Colonic mucosa (tissue), 4 donors: ENCODE measurements at places on chromosomes 1 and 21.

DNA sequence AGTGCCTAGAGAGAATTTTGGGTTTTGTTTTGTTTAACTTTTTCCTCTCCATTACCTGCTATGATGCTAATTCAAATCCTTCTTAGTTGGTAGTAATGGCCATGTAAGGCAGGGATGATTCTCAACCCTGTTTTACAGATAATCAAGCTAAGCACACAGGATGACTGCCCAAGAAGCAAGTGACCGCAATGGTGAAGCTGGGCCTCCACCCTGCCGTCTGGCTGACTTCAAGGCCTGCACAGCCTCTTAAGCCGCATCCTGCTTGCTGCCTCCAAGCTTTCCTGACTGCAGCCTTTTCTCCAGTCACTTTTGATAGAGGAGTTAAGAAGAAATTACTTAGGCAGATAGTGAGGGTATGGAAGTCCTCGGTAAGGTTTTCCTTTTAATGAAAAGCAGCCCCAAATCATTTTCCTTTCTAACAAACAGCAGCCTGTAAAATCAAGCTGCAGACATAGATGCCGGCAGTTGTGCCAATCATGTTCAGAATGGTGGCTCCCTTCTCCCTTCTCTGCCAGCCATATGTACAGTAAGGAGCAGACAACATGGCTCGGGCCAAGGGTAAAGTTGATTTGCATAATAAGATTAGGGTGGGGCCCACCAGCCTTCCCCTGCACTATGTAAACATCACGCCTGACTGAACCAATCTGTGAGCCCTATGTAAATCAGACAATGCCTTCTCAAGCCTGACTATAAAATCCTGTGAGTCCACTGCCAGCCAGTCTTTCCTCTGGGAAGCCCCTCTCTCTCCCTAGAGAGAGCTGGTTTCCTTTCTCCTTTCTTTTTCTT, 8.8 kb upstream of the CTBS start:
- DNase-seq, result no peak

- DNase-seq, result no peak
These were observed 16.6 kb downstream of the SMIM12 start for GRCh38 chr1:34842952-34843371.

GRCh38 chr1:43348809-43349593, 9.8 kb upstream of the CDC20 start:
- peak; percentile 92 for DNase-seq

DNA sequence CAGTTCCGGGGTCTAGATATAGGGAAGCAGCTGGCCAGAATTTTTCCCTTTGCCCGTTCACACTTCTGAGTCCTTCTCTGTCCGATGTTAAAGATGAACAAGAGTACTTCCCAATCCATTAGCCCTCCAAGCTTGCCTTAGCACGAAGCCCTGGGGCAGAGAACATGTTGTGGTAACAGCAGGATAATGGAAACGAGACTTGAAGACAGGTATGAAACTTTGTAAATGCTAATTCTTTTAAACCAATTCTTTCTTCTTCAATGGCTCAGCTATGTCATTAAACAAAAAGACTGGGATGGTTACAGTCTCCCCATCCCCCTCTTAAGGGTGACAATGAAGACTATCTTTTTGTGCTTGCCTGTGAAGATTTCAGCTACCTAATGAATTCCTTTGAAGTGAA, 218.5 kb downstream of the PLA2G4A start:
- DNase-seq, result no peak

GRCh38 chr1:33010932-33011731, 25.6 kb downstream of the AK2 start:
- DNase-seq, result peak; percentile 50

DNA sequence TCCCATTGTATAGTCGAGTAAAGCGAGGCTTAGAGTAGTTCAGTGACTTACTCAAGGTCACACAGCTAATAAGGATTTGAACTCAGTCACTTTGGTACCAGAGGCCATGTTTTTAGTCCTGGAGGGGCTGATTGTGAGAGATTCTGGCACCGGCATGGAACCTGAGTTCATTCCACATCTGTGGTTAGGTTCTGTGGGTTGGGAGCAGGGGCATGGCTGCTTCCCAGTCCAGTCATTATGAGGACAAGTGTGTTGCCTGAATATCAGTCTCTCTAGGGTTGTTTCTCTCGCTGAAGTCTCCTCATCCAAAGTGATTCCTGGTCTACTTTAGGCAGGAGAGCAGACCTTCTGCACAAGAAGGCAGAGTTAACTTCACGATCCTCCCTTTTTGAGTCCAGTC, 90.6 kb downstream of the C1orf94 start:
- no peak for DNase-seq

GRCh38 chr1:29234471-29234870, 1.9 kb upstream of the PTPRU start:
- DNase-seq, result no peak

- no peak for DNase-seq
These were observed 277.3 kb upstream of the FMN2 start for GRCh38 chr1:239814306-239814881.

DNA sequence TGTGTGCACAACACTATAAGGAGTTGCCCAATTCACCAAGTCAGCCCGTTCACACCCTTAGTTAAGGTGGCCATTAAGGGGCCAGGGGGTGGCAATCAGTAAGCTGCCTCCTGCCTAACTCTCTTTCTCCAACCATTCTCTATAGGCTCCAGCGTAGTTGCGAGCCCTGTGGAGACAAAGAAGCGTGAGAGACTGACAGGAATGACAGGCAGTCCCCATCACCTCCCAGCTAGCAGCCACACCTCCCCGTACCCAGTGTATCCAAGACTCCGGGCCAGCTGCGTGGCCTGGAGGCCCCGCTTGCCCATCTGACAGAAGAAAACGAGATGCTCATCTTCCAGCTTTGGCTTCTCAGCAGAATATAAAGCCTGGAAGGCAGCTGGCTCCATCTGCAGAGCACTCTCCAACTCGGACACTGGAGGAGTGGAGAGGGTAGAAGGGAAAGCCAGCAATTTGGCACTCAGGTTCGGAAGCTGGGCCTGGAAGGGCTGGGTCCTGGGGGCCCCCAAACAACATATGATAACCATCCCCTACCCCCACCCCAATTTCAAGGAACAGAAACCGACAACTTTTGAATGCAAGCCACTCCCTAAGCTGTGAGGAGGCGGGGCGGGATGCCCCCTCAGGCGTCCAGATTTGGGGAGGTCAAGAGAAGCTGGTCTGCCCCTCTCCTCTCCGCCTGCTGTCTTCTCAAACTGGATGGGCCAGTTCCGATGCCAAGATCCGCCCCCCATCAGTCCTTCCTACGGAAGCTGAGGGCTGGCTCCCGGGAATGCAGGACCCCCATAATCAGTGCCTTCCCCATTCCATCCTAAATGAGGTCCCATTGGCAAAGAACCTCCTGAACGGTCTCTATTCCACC, 872 bp downstream of the TSTD1 start:
- peak; percentile 66 for DNase-seq

- DNase-seq, result no peak
These were observed 8.8 kb downstream of the C1QB start for GRCh38 chr1:22661880-22662279.

- no peak for DNase-seq
These were observed 48.2 kb upstream of the LRP8 start for GRCh38 chr1:53376041-53376461.

GRCh38 chr1:23376890-23377811, 7.5 kb upstream of the ZNF436 start:
- DNase-seq, result no peak
